AG08395 (cell line): ENCODE measurements at places on chromosomes 6 and 20.

- no peak for DNase-seq
Observed at GRCh38 chr6:144297511-144298100, 12.5 kb downstream of the UTRN start.

- DNase-seq = no peak
Observed at GRCh38 chr6:160069459-160069858, 52.2 kb upstream of the SLC22A1 start.

DNA sequence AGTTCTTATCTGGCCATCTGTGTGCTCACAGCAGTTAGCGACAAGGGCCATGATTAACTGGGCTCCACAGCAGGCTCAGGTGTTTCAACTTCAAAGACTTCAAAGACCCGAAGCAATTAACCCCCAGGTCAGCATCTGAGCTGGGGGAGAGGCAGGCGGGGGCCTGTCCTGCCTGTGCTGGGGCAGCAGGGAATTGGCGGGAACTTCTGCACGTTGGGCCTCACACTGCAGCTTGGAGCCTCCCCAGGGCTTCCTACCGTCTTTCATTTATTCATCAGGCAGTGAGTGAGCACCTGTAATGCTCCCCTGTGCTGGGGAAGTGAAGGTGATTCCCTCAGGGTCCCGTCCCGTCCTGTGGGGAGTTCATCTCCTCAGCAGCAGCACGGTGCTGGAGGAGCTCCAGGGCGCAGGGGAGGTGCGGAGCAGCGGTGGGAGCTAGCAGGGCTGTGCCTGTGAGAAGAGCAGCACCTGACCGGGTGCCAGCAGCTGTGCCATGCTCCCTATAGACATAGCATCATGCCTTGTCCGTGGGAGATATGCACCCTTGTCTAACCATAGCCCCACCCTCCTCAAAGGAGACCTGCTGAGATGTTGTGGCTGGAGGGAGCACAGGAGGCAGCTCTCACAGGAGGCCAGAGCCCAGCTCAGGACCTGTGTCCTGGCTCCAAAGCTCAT, 51.8 kb upstream of the FRMD1 start:
- no peak for DNase-seq

DNA sequence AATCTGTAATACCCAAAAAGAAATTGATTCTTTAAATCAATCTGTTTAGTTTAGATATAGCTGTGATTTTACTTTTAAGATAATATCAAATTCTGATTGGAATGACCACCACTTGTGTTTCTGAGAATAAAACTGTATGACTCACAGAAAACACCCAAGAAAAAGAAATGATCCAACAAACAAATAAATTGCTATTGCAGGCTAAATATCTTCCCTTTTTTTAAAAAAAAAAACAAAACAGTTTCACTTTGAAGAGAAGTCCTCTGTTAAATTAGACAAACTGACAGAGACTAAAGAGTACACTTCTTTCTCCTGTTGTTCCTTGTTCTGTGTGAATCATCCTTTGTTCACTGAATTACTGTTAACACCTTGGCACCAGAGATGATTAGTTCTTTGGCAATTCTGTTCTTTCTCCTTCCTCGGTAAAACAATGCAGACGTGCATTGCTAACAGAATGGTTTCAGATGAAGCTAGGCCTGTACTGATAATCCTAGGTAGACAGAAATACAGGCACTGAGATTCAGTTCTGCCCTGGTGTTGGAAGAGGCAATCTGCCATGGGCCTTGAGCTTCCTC, 895.2 kb upstream of the CITED2 start:
- no peak for DNase-seq

GRCh38 chr20:50642288-50642803, 49.0 kb downstream of the RIPOR3 start:
- DNase-seq = no peak

GRCh38 chr6:148704400-148705246, 42.2 kb upstream of the UST start:
- DNase-seq = no peak

DNA sequence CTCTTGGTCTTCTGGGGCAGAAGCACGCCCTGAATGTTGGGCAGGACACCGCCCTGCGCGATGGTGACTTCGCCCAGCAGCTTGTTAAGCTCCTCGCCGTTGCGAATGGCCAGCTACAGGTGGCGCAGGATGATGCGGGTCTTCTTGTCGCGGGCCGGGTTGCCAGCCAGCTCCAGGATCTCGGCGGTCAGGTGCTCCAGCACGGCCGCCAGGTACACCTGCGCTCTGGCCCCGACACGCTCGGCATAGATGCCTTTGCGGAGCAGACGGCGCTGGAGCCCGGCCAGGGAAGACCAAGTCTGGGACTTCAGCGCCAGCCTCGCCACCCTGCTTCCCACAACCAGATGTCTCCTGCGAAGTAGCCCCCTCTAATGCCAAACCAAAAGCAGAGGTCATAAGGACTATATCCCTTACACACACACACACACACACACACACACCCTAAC, 8.0 kb upstream of the SLC17A3 start:
- DNase-seq = no peak

DNA sequence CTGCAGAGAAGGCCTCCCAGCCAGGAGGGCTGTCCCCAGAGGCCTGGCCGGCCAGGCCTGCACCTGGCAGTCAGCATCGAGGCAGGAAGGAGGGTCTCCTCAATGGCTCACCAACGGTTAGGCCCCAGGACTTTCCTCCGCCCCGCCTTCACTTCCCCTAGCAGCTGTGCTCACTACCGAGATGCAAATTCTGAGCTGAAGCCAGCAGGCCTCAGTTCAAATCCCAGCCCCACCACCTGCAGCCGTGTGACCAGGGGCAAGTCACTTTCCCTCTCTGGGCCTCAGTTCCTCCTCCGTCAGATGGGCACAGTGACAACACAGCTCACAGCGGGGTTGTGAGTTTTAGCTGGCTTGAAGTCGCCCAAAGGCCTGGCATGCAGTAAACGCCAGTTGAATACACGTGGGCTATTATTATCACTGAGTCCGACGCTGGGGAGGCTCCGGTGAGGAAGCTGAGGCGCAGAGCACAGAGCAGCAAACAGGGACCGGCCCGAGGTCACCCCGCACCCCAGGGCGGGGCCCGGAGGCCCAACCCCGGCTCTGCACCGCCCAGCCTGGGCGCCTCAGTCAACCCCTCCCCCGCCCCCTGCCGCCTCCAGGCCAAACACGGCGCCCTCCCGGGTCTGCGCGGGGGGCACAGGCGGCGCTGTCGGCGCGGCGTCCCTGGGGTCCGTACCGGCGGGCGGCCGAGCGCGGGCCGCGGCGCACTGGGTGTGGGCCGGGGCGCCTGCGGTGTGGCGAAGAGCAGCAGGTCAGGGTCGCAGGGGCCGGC, 671 bp downstream of the E2F1 start:
- DNase-seq = peak; percentile 41

DNA sequence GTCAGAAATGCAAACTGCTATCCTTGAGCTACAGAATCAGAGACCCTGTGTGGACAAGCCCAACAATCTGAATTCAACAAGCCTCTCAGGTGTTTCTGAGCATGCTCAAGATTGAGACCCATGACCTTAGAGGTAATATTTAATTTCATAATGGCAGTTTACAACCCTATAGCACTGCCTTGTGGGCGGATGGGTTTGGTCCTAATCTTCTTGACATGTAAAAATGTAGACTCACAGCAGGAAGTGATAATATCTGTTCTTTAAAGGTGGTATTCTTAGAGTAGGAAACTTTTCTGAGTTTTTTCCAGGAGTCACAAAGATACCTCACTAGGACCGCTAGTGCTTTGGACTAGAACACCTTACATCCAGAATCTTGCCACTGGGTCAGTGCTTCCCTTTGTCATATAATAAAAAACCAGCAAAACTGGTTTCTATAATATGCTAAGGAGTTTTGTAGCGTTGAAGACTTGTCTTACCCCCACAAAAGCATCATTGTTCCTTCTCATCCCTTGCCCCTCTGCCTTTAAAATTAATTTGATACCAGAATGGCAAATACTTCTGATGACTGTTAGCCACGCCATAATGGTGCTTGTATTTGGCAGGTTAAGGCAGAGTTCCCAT, 52.6 kb downstream of the E2F3 start:
- DNase-seq = no peak

DNA sequence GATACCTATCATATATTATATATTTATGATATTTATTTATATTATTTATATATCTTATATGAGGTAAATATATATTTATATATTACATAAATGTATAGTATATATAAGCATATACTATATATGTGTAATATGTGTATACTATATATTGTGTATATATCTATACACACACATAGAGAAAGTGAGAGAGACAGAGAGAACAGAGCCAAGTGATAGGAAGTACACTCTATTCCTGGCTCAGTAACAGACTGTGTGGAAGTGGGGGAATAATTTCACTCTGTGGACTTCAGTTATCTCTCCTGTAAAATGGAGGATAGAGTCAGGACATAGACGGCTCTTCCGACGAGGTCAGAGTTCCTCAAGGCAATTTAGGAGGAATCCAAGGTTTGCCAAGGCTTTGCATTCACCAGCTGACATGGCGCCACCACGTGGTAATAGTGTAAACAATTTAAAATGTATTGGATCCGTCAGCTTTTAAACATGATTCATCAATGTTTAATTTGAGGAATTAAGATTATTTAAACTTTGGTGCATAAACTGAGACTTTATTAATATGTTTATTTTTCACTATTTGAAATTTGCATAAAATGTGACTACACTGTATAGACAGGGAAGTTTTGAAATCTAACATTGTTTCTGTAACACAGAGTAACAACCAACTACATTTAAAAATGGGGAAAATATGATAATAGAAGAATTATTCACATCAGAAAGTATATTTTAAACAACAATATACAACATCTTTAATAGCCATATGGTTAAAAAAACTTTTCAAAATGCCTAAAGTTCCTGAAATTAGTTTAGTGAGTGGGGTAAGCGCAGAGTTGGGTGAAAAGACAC, 75.4 kb upstream of the TMEM244 start:
- peak; percentile 32 for DNase-seq

DNA sequence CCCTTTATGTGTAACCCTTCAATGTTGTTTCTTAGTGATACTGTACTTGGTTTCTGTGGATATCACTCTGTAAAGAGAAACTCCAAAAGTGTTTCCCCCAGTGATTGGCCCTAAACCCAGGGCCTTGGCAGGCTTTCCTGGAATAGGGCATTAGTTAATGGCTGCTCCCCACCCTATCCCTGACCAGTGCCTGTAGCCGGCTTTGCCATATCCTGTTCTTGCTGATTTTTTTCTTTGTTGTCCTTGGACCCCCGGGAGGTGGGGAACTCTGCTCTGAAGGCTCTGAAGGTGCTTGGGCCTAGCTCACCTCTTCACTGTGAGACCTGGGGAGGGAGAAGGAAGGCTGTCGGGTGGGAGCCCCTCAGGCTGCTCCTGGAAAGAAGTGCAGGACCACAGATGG, 120.1 kb downstream of the TCP11 start:
- no peak for DNase-seq

DNA sequence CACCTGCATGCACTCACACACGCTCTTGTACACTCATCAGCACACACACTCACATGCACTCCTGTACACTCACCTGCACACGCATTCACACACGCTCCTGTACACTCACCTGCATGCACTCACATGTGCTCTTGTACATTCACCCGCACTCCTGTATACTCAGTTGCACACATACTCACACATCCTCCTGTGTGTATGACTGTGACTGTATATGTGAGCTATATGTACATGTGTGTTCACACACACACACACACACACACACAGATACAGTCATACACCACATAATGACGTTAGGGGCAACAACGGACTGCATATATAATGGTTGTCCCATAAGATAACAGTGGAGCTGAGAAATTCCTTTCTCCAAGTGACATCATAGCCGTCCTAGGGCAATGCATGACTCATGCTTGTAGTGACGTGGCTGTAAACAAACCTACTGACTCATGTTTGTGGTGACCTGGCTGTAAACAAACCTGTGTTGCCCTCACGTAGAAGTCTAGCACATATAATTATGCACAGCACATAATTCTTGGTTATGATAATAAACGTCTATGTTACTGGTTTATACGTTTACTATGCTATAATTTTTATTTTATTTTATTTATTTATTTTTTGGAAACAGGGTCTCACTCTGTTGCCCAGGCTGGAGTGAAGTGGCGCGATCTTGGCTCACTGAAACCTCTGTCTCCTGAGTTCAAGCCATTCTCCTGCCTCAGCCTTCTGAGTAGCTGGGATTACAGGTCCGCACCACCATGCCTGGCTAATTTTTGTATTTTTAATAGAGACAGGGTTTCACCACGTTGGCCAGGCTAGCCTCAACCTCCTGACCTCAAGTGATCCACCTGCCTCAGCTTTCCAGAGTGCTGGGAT, 22.8 kb upstream of the TAF4 start:
- DNase-seq = peak; percentile 81

DNA sequence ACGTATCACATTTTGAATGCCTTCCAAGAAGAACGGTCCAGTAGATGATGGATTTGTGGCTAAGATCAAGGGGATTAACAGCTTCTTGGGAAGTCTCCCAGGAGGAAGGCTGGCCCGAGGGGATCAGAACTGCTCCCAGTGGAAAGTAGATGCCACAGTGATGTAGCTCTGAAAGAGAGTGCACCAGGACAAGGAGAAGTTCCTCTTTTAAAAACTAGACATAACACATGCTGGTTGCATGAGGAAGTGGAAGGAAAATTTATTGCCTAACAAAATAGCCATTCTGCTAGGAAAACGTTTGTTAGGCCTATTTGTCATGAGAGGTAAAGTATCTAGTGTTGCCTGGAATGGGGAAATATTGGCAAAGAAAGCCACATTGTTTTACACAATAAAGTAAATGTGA, 87.8 kb downstream of the CDH26 start:
- DNase-seq = peak; percentile 56

- no peak for DNase-seq
Observed at GRCh38 chr6:48307573-48307972, 196.6 kb upstream of the PTCHD4 start.

DNA sequence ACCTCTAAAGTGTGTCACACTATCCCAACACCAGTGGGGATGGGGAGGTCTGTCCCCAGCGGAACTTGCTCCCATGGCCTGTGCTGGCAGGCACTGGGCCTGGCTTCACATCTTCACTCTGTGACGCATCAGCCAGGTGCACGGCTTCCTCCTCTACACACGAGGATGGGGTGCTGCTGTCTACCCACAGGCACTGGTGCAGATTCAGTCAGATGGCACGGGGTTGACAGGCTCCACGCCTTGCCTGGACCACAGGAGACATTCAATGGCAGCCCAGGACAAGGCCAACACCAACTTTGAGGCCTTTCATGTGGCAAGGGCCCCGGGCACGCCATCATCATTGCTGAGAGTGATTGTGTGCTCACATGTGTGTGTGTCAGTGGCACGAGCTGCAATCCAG, 92.4 kb downstream of the TMEM242 start:
- no peak for DNase-seq

- no peak for DNase-seq
Observed at GRCh38 chr6:25960734-25961133, 1.9 kb upstream of the TRIM38 start.

GRCh38 chr6:64815718-64816117, 891.3 kb downstream of the EYS start:
- no peak for DNase-seq

- no peak for DNase-seq
Observed at GRCh38 chr6:88637761-88638545, 325.5 kb downstream of the RNGTT start.

DNA sequence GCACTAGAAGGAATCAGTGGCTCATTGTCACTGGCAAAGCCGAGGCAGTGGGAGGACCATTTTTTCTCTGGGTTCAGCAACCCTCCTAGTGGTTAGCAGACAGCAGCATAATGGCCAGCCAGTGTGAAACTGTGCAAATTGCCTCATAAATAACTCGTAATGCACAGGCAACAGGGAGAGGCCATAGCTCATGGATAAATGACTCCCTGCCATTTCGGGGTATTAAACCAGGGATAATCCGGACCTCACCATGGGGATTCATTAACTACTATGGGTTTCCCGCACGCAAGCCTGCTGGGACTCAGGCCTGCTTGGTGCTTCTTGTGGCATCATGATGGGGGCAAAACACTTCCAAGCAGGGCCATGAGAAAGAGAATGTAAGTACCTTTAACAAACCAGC, 158.2 kb upstream of the CHD6 start:
- DNase-seq = no peak
